ENCODE measurements at places on chromosomes 1 and 21. TPM values are rescaled to one million over a fixed set of nuclear protein-coding genes. Genes with fewer than 3 reads are reported as not detected.

Gene REN
- total RNA-seq: not detected

Gene SLC9C2
- not detected for total RNA-seq

Gene LCE1F
- total RNA-seq: not detected

Gene LDLRAP1
- total RNA-seq: 28.1 TPM

Gene CLCA4
- not detected for total RNA-seq

Gene CFHR4
- not detected for total RNA-seq

Gene NT5C1A
- total RNA-seq: 0.37 TPM

DNA sequence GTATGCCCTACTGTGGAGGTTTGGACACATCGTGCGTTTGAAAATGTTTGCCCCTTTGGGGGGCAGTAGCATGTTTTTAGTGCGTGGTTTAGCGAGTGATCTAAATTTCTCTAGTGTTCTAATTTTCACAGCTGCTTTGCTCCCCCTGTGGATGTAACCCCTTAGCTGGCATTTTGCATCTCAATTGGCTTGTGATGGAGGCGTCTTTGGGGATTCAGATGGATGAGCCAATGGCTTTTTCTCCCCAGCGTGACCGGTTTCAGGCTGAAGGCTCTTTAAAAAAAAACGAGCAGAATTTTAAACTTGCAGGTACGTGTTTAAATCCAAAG is 836 bp downstream of the CDC7 start:
- peaks cover 11% of the 10 kb centered on the region for H3K4me1 ChIP-seq
- DNase-seq: no peak
- peak overlapping the region; percentile 85 for H3K27ac ChIP-seq
- H3K27me3 ChIP-seq: no peaks in the 10 kb centered on the region

DNA sequence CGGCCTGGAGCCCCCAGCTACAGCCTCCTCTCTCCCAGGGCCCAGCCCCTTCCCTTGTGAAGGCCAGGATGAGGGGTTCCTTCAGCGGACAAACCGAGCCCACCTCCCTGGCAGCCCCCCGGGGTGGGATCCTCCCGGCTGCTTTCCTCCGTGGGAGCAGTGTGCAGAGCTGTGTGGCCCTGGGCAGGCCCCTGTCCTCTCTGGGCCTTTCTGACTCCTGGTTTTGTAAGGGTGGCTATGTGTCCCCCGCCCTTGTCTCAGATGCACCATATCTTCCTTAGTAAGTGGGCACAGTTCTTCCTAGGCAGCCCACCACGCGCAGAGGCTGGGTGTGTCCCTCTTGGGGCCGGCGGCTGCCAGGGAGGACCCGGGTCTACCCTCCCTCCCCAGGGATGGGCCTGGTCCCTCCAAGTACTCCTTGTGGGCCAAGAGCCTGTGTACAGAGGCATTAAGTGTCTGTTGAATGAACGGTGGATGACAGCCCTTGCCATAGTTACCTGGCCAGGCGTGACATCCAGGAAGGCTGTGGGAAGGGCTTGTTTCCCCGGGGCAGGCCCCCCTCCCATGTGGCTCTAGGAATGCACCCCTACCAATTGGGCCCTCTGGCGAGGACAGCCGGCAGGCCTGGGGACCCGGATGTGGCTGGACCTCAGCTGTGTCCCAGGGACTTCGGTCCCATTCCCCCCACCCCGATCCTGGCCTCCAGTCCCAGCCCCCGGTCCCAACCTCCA is 3.8 kb downstream of the SMIM1 start:
- H3K4me1 ChIP-seq: peaks cover 5% of the 10 kb centered on the region
- no peak for DNase-seq
- no peaks in the 10 kb centered on the region for H3K27me3 ChIP-seq
- H3K4me3 ChIP-seq: no peak overlapping the region
- H3K36me3 ChIP-seq: peaks cover 33% of the 10 kb centered on the region

GRCh38 chr1:201711811-201712210 is 117.1 kb upstream of the IPO9 start:
- no peaks in the 10 kb centered on the region for H3K4me1 ChIP-seq
- no peaks in the 10 kb centered on the region for H3K36me3 ChIP-seq
- no peak for DNase-seq
- H3K27ac ChIP-seq: no peak overlapping the region
- no peak overlapping the region for H3K4me3 ChIP-seq
- H3K27me3 ChIP-seq: no peaks in the 10 kb centered on the region

- no peaks in the 10 kb centered on the region for H3K4me1 ChIP-seq
- no peak overlapping the region for H3K27ac ChIP-seq
- peak; percentile 20 for DNase-seq
- H3K4me3 ChIP-seq: no peak overlapping the region
Measured at GRCh38 chr21:41816583-41817165, 49.8 kb upstream of the RIPK4 start.

GRCh38 chr1:165666152-165666825 is 32.1 kb downstream of the ALDH9A1 start:
- H3K4me1 ChIP-seq: no peaks in the 10 kb centered on the region
- no peaks in the 10 kb centered on the region for H3K27me3 ChIP-seq
- no peak overlapping the region for H3K4me3 ChIP-seq
- no peak for DNase-seq

DNA sequence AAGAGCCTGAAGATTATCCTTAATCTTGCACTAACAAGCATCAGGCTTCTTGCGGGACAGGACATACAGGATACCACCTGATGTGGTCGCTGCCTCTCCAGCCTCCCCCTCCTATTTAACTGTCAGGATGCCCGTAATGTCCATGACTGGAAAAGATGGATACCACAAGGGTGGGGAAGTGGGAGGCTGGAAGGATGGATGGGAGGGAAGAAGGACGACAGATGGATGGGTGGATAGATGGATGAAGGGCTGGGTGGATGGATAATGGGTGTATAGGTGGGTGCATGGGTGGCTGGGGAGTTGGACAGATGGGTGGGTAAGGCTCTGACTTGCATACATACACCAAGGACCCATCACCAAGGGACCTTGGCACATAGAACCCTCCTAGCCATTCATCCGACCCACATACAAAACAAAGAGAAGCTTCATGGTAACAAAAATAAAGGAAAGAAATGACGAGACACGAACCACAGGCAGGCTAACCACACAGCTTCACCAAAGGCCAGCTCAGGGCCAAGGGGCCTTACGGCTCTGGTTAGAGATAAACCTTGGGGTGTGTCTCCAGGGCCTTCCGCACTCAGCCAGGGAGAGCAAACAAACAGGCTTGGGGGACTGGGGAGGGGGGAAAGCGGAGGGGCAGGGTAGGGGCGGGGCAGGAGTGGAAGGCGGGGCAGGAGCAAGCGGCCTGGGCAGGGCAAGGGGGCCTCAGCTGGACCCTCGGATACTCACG is 50.5 kb downstream of the HSPG2 start:
- H3K4me1 ChIP-seq: no peaks in the 10 kb centered on the region
- DNase-seq: no peak

GRCh38 chr21:41559658-41560631 is 52.0 kb upstream of the TMPRSS2 start:
- no peak for DNase-seq
- H3K4me1 ChIP-seq: no peaks in the 10 kb centered on the region
- H3K27me3 ChIP-seq: no peaks in the 10 kb centered on the region
- no peaks in the 10 kb centered on the region for H3K36me3 ChIP-seq
- no peak overlapping the region for H3K4me3 ChIP-seq

- H3K27ac ChIP-seq: no peak overlapping the region
- no peak for DNase-seq
- no peaks in the 10 kb centered on the region for H3K4me1 ChIP-seq
- H3K4me3 ChIP-seq: no peak overlapping the region
- H3K27me3 ChIP-seq: no peaks in the 10 kb centered on the region
Measured at GRCh38 chr1:230694991-230695390, 18.9 kb downstream of the AGT start.

DNA sequence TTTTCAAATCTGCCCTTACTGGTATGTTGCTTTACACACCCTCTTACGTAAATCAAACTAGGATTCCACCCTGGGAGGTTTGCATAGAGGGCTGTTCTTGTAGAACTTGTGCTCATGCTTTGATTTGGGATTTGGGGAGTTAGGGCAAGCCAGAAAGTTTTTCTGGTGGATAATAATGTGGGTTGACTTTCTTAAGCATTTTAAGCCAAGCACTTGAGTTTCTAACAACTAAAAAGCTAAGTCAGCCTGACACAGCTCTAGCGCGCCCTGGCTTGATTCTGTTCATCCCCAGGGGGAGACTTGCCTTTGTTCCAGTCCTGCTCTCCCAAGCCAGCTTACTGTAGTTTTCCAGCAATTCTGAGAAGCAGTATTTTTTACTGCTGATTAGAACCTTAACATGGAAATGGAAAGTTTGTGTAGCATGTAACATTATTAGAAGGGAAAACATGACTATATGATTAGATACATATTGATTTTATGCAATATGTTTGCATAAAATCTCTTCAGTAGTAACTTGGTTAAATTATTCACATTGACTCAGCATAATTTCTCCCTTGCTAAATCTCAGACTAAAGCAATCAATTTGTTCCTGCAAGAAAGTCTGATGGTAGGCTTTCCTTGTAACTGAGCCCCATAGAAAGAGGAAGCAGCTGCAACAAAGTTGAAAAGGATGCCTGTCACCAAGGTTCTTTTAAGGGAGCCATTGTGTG is 11.0 kb upstream of the PGD start:
- H3K4me3 ChIP-seq: no peak overlapping the region
- DNase-seq: peak; percentile 20
- H3K27ac ChIP-seq: no peak overlapping the region
- H3K4me1 ChIP-seq: no peaks in the 10 kb centered on the region

- H3K36me3 ChIP-seq: no peaks in the 10 kb centered on the region
- H3K27me3 ChIP-seq: no peaks in the 10 kb centered on the region
- no peaks in the 10 kb centered on the region for H3K4me1 ChIP-seq
- H3K4me3 ChIP-seq: no peak overlapping the region
- H3K27ac ChIP-seq: no peak overlapping the region
Measured at GRCh38 chr1:185375583-185375982, 58.5 kb upstream of the IVNS1ABP start.

GRCh38 chr1:86695400-86695799 is 9.0 kb upstream of the SH3GLB1 start:
- H3K36me3 ChIP-seq: no peaks in the 10 kb centered on the region
- H3K4me3 ChIP-seq: no peak overlapping the region
- no peaks in the 10 kb centered on the region for H3K4me1 ChIP-seq

GRCh38 chr1:7224644-7225043 is 439.4 kb downstream of the CAMTA1 start:
- no peak overlapping the region for H3K4me3 ChIP-seq
- no peaks in the 10 kb centered on the region for H3K36me3 ChIP-seq
- no peaks in the 10 kb centered on the region for H3K4me1 ChIP-seq
- no peak overlapping the region for H3K27ac ChIP-seq
- DNase-seq: no peak

GRCh38 chr21:37675202-37675801 is 241.0 kb downstream of the KCNJ6 start:
- no peaks in the 10 kb centered on the region for H3K4me1 ChIP-seq
- no peak overlapping the region for H3K27ac ChIP-seq
- no peak overlapping the region for H3K4me3 ChIP-seq

Data from naive thymus-derived CD4-positive, alpha-beta T cell (primary cell).